Breast epithelium (tissue), 4 donors: ENCODE measurements at places on chromosomes 5 and 9.

GRCh38 chr5:76082772-76083554 lies at the start of gene SV2C:
SV2C (plus strand) TSS chr5:76083383; CDS start chr5:76131751, 48,368 bp downstream.
- H3K4me1 ChIP-seq, result peaks cover 7% of the 10 kb centered on the region
- no peaks in the 10 kb centered on the region for H3K27me3 ChIP-seq
- no peak for DNase-seq
- H3K4me3 ChIP-seq, result peak within 1 kb of the TSS; percentile 11
- no peak within 1 kb of the TSS for H3K27ac ChIP-seq

- no peaks in the 10 kb centered on the region for H3K27me3 ChIP-seq
- H3K4me1 ChIP-seq, result no peaks in the 10 kb centered on the region
- peaks cover 30% of the 10 kb centered on the region for H3K36me3 ChIP-seq
Observed at GRCh38 chr9:133102190-133103021, 18.6 kb downstream of the RALGDS start.

DNA sequence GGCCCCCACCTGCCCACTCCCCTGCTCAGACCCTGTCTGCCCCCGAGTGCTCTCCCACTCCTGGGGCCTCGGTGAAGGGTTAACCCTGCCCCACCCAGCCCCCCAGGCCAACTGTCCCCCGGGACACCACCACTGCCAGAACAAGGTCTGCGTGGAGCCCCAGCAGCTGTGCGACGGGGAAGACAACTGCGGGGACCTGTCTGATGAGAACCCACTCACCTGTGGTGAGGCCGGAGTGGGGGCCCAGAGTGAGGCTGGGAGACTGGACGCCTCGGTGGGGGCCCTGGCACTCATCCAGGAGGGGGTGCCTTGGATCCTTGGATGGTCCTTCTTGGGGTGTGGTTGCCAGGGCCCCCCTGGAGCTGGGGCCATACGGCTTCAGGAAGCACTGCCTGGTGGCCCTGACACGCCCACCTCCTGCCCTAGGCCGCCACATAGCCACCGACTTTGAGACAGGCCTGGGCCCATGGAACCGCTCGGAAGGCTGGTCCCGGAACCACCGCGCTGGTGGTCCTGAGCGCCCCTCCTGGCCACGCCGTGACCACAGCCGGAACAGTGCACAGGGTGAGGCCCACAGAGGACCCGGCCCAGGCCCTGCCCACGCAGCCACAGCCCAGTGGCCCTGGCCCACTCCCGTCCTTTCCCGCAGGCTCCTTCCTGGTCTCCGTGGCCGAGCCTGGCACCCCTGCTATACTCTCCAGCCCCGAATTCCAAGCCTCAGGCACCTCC lies 2.1 kb downstream of the MAMDC4 start:
- peaks cover 20% of the 10 kb centered on the region for H3K4me1 ChIP-seq
- H3K27ac ChIP-seq, result no peak overlapping the region
- no peak for DNase-seq
- H3K4me3 ChIP-seq, result no peak overlapping the region
- no peaks in the 10 kb centered on the region for H3K36me3 ChIP-seq

GRCh38 chr9:137097761-137098462 lies 11.1 kb downstream of the MAN1B1 start:
- DNase-seq, result no peak
- H3K4me3 ChIP-seq, result no peak overlapping the region
- no peaks in the 10 kb centered on the region for H3K27me3 ChIP-seq
- no peaks in the 10 kb centered on the region for H3K4me1 ChIP-seq
- no peak overlapping the region for H3K27ac ChIP-seq

DNA sequence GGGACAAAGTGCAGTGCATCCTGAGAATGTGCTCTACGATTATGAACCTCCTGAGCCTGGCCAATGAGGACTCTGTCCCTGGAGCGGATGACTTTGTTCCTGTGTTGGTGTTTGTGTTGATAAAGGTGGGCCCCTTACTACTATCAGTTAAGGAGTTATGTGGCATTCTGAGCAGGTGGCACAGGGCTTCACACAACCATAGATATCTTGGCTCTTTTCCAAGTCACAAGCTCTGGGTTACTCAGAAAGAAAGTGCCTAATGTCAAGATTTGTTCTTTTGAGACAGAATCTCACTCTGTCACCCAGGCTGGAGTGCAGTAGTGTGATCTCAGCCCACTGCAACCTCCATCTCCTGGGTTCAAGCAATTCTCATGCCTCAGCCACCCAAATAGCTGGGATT lies 99.0 kb downstream of the GAPVD1 start:
- no peaks in the 10 kb centered on the region for H3K4me1 ChIP-seq
- H3K27me3 ChIP-seq, result no peaks in the 10 kb centered on the region
- no peak overlapping the region for H3K4me3 ChIP-seq
- no peak overlapping the region for H3K27ac ChIP-seq

DNA sequence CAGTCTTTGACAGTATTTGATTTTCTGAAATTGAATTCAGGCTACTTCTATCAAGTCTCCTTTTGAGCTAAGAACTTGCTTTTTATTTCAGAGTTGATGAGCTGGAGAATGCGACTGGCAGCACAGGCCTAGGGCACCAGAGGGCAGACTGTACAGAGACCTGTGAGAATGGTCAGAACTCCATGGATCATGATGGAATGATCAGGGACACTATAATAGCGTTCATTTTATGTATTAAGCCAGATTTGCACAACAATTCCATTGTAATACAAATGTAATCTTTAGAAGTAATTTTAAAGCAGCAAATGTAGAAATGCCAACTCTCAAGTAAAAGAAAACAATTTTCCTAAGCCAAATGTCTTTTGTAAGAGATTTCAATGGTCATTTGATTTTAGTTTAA lies 902.4 kb downstream of the NR2F1-AS1 start:
- H3K36me3 ChIP-seq, result no peaks in the 10 kb centered on the region
- DNase-seq, result no peak
- H3K4me3 ChIP-seq, result no peak overlapping the region

GRCh38 chr5:104652271-104652861 lies 1089.8 kb upstream of the NUDT12 start:
- DNase-seq, result no peak
- no peak overlapping the region for H3K4me3 ChIP-seq
- H3K27ac ChIP-seq, result no peak overlapping the region

- H3K27me3 ChIP-seq, result no peaks in the 10 kb centered on the region
- no peak for DNase-seq
- no peaks in the 10 kb centered on the region for H3K36me3 ChIP-seq
- peak overlapping the region; percentile 74 for H3K27ac ChIP-seq
- peaks cover 7% of the 10 kb centered on the region for H3K4me1 ChIP-seq
- H3K4me3 ChIP-seq, result no peak overlapping the region
Observed at GRCh38 chr9:131624636-131625507, 79.5 kb downstream of the PRRT1B start.

- DNase-seq, result no peak
- no peaks in the 10 kb centered on the region for H3K36me3 ChIP-seq
- no peaks in the 10 kb centered on the region for H3K27me3 ChIP-seq
- H3K4me3 ChIP-seq, result no peak overlapping the region
Observed at GRCh38 chr5:74599148-74599547, 41.4 kb downstream of the ENC1 start.

- H3K4me3 ChIP-seq, result no peak overlapping the region
- no peaks in the 10 kb centered on the region for H3K4me1 ChIP-seq
- H3K27me3 ChIP-seq, result no peaks in the 10 kb centered on the region
- no peaks in the 10 kb centered on the region for H3K36me3 ChIP-seq
Observed at GRCh38 chr5:109035436-109035835, 287.7 kb downstream of the FER start.

DNA sequence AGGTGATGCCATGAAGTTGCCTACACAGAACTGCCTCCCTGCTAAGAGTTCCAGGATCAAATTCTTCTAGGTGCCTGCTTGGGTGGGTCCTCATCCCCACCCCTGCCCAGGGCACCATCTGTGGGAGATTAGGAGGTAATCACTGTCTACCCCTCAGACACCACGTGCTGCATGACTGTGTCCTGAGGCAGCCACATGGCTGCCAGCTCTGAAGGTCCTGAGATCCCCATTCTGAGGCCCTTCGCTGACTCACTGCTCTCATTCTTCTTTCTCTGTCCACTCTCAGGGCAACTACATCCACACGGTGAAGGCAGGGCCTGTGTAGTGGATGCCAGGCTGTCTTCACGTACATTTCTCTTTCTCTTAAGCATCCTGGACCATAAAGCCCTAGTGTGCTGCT lies 222.9 kb upstream of the ANKRD55 start:
- no peaks in the 10 kb centered on the region for H3K27me3 ChIP-seq
- no peak overlapping the region for H3K4me3 ChIP-seq
- no peaks in the 10 kb centered on the region for H3K36me3 ChIP-seq
- no peak for DNase-seq

DNA sequence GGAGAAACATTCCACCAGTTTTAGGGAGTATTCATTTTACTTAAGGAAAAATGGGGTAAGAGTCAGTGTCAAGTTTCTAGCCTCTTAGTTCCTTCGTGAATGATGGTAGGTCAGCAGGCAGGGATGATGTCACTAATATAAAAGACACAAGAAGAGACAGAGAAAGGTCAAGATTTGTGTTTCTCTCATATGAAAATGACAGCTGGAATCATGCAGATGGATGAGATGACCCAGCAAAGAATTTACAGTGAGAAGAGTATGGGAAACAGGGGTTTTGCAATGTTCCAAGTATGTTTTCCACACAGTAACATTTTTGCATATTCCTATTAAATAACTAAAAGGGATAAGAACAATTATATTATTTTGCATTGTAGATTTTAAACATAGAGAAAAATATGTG lies 749.6 kb upstream of the DMAC1 start:
- no peak overlapping the region for H3K4me3 ChIP-seq
- DNase-seq, result no peak
- H3K27me3 ChIP-seq, result no peaks in the 10 kb centered on the region
- H3K36me3 ChIP-seq, result no peaks in the 10 kb centered on the region
- H3K27ac ChIP-seq, result no peak overlapping the region
- no peaks in the 10 kb centered on the region for H3K4me1 ChIP-seq

- H3K36me3 ChIP-seq, result no peaks in the 10 kb centered on the region
- no peak overlapping the region for H3K4me3 ChIP-seq
- H3K27me3 ChIP-seq, result no peaks in the 10 kb centered on the region
- no peak overlapping the region for H3K27ac ChIP-seq
- H3K4me1 ChIP-seq, result no peaks in the 10 kb centered on the region
- peak; percentile 53 for DNase-seq
Observed at GRCh38 chr5:149837680-149838269, 106.8 kb downstream of the PDE6A start.

- H3K36me3 ChIP-seq, result no peaks in the 10 kb centered on the region
- peak overlapping the region; percentile 23 for H3K27ac ChIP-seq
- peaks cover 34% of the 10 kb centered on the region for H3K27me3 ChIP-seq
- no peak overlapping the region for H3K4me3 ChIP-seq
- H3K4me1 ChIP-seq, result peaks cover 2% of the 10 kb centered on the region
- no peak for DNase-seq
Observed at GRCh38 chr5:93588352-93589151, 5.5 kb downstream of the NR2F1 start.

- peak overlapping the region; percentile 92 for H3K27ac ChIP-seq
- H3K36me3 ChIP-seq, result no peaks in the 10 kb centered on the region
- no peak for DNase-seq
- peaks cover 3% of the 10 kb centered on the region for H3K4me1 ChIP-seq
Observed at GRCh38 chr9:35690294-35690613, 529 bp upstream of the TPM2 start.

DNA sequence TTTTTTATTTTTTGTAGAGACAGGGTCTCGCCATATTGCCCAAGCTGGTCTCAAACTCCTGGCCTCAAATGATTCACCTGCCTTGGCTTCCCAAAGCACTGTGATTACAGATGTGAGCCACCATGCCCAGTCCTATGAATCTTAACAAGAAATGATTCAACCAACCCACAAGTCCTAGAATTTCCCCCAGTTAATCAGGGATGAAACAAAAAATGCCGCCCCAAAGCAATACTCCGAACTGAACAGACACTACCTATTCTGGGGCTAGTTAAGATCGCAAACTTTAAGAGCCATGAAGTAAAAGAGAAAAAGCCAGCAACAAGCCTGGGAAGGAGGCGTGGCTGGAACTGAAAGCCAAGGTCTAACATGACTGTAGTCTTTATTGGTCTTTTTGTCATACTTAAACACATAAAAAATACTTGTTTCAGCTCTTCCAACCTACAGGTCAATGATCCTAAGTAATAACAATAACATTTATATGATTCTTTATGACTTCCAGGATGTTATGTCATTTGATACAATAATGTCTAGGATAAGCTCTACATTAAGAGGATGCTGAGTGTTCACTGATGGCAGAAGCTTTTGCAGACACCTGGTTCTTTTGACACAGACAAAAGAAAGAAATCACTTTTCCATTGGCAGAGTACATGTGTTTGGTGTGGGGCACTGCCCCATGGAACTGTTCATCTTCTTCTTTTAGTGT lies 361.1 kb upstream of the TLE4 start:
- H3K27me3 ChIP-seq, result no peaks in the 10 kb centered on the region
- no peaks in the 10 kb centered on the region for H3K4me1 ChIP-seq
- no peak overlapping the region for H3K4me3 ChIP-seq
- H3K27ac ChIP-seq, result no peak overlapping the region
- DNase-seq, result no peak

DNA sequence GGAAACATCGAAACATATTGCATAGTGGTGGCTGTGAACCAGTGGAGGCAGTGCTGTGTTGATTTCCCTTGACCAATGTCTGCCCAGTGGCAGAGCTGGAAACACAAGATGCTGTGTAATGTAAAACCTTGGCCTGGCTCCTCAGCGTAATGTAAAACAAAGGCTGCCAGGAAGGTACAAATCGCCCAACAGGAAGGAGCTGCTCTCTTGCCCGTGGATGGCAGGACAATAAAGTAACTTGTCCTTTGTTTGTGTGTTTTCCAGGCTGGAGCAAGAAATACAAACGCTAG lies 143.4 kb downstream of the PALM2AKAP2 start:
- no peaks in the 10 kb centered on the region for H3K4me1 ChIP-seq
- no peak overlapping the region for H3K27ac ChIP-seq
- no peak overlapping the region for H3K4me3 ChIP-seq
- DNase-seq, result no peak
- H3K36me3 ChIP-seq, result no peaks in the 10 kb centered on the region

DNA sequence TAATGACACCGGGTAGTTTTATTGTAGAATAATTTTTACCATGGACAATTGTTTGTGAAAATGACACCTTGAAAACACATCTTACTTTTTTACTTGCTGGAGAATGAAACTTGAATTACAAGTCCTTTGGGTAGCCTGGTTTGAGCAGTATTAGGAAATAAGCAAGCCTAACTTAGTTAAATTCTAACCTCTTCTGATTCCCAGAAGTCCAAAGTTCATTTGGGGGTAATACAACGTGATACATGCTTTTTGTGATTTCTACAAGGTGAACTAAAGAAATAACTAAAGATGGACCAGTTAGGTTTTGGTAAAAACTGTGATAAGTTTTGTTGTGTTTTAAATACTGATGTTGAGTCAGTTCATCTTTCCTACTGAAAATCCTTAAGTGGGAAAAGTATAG lies 135.4 kb upstream of the DMRT1 start:
- no peaks in the 10 kb centered on the region for H3K36me3 ChIP-seq
- peak overlapping the region; percentile 92 for H3K27ac ChIP-seq
- H3K27me3 ChIP-seq, result no peaks in the 10 kb centered on the region
- DNase-seq, result no peak

- H3K4me3 ChIP-seq, result no peak overlapping the region
- H3K27me3 ChIP-seq, result no peaks in the 10 kb centered on the region
- H3K4me1 ChIP-seq, result no peaks in the 10 kb centered on the region
- no peak for DNase-seq
Observed at GRCh38 chr5:165161204-165161603, 1655.8 kb downstream of the MAT2B start.

GRCh38 chr5:178353461-178353860 lies 120.9 kb upstream of the PHYKPL start:
- H3K27me3 ChIP-seq, result no peaks in the 10 kb centered on the region
- H3K4me1 ChIP-seq, result peaks cover 6% of the 10 kb centered on the region
- no peak for DNase-seq
- no peak overlapping the region for H3K27ac ChIP-seq
- no peaks in the 10 kb centered on the region for H3K36me3 ChIP-seq

GRCh38 chr5:83586874-83587776 lies 115.6 kb downstream of the VCAN start:
- H3K36me3 ChIP-seq, result no peaks in the 10 kb centered on the region
- no peak overlapping the region for H3K4me3 ChIP-seq
- no peak for DNase-seq
- H3K27me3 ChIP-seq, result no peaks in the 10 kb centered on the region
- H3K27ac ChIP-seq, result no peak overlapping the region
